ENCODE measurements at places on chromosomes 3 and 15.

DNA sequence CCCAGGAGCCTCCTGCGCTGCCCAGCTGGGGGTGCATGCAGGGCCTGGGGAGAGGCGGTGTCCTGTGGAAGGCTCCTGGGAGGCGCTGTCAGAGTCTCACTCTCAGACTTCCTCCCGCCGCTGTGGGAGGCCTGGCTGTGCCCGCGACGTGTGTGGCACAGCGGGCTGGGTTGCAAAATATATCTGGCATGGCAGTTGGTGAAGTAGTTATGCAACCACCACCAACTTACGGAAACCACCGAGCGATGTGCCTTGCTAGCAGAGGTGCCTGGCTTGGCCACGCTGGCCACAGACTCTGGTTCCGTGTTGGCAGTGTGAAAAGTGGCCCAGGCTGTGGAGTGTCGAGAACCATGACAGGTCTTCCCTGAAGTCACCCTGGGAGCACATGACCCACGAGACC lies 30.6 kb upstream of the GATA2 start:
- DNase-seq = no peak

- no peak for DNase-seq
These were observed 20.5 kb upstream of the FGD5 start for GRCh38 chr3:14798231-14798630.

GRCh38 chr3:171377859-171378258 lies 82.3 kb downstream of the TNIK start:
- no peak for DNase-seq

DNA sequence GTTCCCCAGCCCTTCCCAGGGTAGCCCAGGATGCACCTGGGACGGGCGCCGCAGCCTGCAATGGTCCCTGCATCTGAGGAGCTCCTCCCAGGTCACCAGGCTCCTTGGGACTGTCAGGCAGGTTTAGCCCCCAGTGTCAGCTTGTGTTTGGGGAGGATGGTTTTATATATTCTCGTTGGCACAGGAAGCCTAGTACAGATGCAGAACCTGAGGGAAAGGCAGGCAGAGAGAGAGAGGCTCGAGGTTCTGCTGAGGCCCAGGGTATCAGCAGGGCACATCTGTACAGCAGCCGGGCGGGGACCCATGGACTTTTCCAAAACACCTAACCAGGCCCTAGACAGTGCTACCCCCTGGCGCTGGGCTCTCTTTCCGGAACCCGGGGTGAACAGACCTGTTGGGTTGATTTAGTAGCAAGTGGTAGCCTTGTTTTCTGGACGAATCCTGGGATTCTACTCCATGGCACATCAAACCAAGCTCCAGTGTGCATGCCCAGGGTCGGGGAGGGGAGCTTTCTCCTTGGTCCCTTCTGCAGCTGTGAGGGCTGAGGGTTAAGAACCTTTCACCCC lies 8.6 kb downstream of the PAK6 start:
- no peak for DNase-seq

- DNase-seq = no peak
These were observed 18.4 kb downstream of the GOLGA6L1 start for GRCh38 chr15:23118208-23118607.

GRCh38 chr15:80489030-80489594 lies 84.9 kb downstream of the ARNT2 start:
- DNase-seq = no peak

GRCh38 chr3:109995377-109995776 lies 658.0 kb upstream of the DPPA4 start:
- no peak for DNase-seq

DNA sequence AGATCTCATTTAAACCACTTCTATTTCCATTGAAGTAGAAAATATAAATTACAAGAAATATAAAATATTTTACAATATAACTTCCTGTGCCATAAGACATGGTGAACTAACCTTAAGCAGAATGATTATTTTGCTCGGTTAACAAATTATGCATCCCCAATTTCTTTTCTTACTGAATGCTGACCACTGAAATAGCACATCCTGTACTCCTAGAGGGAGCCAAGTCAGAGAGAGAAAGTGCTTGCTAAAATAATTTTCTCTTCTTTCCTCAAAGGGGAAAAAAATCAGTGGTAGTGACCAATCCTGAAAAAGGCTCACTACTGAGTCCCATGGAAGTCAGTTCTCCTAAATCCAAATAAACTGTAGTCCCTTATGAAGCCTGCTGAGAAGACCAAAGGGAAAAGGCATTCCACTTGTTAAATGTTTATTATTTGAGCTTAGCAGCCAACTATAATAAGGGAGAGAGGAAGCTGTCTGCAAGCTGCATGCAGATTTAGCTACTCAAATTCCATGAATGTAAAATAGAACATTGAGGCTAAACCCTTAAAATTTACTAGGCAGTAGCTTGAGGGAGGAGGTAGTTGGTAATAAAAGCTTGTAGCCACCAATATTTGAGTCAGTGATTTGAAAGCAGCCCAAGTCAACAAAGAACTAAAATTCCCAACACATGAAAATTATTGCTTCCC lies 33.1 kb downstream of the CEP152 start:
- DNase-seq = no peak

- DNase-seq = no peak
These were observed 10.6 kb downstream of the ALAS1 start for GRCh38 chr3:52208556-52208955.

DNA sequence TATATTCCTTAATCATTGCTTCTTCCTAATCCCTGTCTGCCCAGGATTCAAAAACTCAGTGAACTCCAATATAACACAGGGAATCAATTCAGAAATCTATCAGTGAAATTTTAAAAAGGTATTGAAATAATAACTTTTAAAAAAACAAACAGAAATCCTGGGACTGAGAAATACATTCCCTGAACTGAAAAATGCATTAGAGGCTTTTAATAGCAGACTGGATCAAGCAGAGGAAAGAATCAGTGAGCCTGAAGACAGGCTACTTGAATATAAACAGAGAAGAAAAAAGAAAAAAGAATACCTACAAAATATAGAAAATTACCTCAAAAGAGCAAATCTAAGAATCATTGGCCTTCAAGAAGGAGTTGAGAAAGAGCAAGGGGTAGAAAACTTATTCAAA lies 54.7 kb downstream of the CEP70 start:
- no peak for DNase-seq

- DNase-seq = no peak
These were observed 33.3 kb downstream of the ZMAT3 start for GRCh38 chr3:179038216-179038898.

- DNase-seq = no peak
These were observed 93.5 kb downstream of the RFX7 start for GRCh38 chr15:56150204-56150603.

GRCh38 chr15:69523010-69524001 lies 70.7 kb downstream of the RPLP1 start:
- no peak for DNase-seq

GRCh38 chr3:139530717-139531116 lies 8.8 kb downstream of the RBP1 start:
- no peak for DNase-seq

DNA sequence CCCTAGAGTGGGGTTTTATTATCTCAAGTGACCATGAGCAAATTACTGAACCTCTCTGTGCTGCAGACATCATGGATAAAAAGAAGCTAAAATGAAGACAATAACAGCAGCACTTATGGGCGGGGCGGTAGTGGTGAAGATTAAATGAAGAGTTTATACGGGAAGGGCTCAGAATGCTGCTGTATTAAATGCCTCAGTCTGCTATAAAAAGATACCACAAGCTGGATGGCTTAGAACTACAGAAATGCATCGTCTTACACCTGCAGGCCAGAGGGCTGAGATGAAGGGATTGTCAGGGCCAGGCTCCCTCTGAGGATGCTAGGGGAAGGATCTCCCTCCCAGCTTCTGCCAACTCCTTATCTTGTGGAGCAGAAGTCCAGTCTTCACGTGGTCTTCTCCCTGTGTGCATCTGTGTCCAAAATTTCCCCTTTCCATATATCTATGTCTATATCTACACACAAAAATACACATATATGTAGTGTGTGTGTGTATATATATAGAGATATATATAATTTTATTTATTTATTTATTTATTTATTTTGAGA lies 2.9 kb downstream of the ALG1L2 start:
- DNase-seq = no peak

DNA sequence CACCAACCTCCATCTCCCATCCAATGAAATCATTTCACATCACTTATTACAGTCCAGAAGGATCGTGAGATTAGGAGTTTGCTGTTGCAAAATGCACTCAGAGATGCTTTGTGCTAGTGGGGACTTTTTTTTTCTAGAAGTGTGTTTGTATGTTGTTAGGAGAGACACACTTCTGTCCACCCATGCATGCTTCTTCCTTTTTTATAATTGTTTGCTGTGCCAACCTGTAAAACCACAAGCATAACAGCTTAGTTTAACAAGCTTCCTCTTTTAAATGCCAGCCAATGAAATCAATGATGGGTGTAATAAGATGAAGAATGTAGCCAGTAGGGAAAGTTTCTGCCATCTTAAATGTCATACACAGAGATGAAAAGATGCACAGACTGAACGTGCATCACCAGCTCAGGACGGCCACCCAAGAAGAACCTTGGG lies 305.6 kb upstream of the STT3B start:
- no peak for DNase-seq

DNA sequence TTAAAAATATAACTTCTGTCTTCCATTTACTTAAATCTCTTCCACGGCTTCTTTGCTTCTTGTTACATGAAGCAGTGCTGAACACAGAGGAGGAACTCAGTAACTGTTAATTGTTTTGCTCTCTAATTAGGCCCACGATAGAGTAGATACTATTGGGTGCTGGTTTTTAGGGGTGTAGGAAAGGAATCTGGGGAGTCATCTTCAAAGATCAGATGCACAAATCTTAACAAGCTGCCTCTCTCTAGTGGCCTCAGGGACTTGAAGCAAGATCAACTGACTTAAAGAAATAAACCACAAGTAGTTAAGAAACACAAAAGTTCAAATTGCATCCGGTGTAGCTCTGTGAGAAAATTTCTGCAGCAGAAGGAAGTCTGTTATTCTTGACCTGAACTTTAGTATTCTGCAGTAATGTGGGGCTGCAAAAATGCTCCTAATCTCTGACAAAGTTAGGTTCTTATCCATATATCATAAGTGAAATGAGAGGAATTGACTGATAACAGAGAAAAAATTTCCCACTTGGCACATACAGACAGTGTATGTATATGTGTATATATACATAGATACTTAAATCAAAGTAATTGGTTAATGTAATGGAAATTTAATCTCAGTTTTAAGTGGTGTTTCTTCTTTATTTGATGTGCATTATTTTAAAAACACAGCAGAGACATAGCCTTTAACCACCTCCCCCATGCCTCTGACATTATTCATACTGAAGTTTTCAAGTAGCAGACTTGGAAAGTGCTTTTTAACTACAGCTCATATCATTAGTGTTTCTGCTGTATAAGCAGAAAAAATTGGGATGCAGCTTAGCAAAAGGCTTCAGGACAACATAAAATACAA lies 51.8 kb downstream of the CHST2 start:
- DNase-seq = no peak

- no peak for DNase-seq
These were observed 38.5 kb upstream of the SCAANT1 start for GRCh38 chr3:63950698-63951097.

DNA sequence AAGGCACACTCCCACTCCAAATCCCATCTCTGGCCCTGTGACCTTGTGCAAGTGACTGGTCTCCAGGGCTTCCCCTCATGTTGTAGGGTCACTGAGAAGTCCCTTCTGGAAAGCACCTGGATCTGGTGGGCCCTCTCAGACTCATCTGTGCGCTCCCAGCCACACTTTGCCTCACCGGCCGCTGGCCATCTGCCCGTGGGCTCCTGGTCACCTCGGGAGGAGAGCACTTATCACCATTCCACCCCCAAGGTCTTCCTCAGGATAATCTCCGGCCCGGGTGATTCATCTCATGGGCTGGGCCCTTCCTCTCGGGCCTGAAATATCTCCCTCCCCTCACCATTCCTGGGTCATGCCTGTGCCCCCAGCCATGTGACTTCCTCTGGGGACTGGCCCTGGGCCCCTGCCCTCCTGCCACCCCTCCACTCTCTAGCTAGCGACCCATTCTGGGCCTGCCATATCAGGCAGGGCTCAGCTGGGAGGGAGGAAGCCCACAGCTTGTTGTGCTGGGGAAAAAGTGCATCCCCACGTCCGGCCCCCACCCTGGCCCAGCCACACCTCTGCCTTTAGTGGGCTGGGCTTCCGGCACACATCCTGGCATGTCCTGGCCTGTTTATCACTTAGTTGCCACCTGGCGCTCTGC lies 10.6 kb upstream of the WNT7A start:
- DNase-seq = no peak

DNA sequence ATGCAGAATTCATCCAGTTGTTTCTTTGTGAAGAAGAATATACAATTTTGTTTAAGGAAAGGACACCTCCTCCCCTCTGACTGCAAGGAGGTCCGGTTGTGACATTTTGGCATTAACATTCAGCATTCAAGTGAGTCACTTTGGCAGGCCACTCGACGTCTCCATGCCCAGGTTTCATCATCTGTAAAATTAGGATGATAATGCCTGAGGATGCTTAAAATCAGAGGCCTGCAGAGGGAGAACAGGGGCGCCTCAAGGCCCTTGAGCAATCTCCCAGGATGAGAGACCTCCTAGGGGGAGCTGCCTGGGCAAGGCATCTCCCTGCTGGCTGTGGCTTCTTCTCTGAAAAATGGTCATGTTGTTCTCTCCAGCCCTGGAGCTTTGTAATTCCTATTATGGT lies 236.0 kb downstream of the CACNA2D3 start:
- no peak for DNase-seq

- peak; percentile 52 for DNase-seq
These were observed at the start of gene NPTN for GRCh38 chr15:73633111-73633990. Gene NPTN, minus strand, starts transcription at chr15:73633389. Its CDS starts 174 bp downstream, at chr15:73633215.

- no peak for DNase-seq
These were observed 14.7 kb upstream of the ATP2B2 start for GRCh38 chr3:10520072-10520471.

DNA sequence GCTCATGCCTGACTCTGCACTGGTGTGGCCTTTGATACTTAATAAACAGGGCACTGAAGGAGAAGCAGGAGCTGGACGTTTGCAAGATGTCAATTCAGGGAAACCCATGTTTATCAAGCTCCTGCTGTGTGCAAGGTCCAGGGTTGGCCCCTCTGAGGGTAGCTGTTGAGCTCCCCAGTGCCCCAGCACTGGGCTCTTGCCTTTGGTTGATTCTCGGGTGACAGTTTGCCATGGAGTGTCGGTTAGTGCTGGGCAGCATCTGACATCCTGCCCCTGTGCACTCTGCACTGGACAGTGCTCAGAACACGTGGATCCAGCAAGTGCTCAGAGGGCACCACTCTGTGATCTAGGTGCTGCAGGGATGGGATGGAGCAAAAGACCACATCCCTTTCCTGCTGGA lies 7.3 kb downstream of the HDAC11 start:
- no peak for DNase-seq

GRCh38 chr3:60065227-60065868 lies 1015.5 kb upstream of the CFAP20DC start:
- no peak for DNase-seq

DNA sequence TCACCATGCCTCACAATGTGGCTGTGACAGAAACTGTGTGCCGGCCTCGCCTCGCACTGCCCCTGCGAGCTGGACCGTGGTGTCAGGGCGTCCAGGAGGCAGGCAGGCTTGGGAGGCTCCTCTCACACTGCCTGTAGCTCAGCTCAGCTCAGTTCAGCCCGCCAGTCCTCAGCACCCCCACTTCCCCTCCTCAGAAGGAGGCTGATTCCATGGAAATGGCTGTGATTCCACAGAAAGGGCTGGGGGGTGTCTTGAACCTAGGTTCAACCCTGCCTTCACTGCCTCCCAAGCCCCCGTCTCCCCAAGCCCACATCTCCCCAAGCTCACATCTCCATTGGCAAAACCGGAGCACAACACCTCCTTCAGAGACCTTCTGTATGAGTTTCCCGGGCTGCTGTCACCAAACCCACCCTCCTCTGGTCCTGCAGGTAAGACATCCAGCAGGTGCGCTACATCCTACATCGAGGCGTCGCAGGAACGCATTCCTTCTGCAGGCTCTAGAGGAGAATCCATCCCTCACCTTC lies 94.0 kb downstream of the OCA2 start:
- no peak for DNase-seq

Data from cortex of kidney (tissue), 1 donor.